ENCODE measurements at places on chromosomes 5 and 9.

- no peak for DNase-seq
Observed at GRCh38 chr9:108271646-108272348, 584.0 kb downstream of the ACTL7B start.

GRCh38 chr5:139560752-139561654 lies at the start of gene UBE2D2:
TSS of gene UBE2D2 (plus strand) at chr5:139561339. CDS start at chr5:139561792, 453 bp downstream.
- DNase-seq: peak; percentile 90

DNA sequence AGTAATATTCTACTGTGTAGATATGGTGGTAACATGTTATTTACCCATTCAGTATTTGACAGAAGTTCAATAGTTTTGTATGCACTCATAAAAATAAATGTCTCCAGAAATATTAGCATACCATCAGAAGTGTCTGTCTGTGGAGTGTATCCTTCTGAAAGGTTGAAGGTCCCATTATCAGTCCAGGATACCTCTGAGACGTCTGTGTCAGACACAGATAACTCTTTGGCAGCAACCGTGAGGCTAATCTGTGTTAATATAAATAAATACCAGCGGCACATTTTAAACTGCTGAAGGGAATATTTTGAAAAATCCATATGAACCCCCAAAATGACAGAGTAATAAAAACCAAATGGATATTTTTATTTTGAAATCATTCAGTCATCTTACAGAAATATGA lies 11.9 kb upstream of the ZNF622 start:
- DNase-seq: no peak

DNA sequence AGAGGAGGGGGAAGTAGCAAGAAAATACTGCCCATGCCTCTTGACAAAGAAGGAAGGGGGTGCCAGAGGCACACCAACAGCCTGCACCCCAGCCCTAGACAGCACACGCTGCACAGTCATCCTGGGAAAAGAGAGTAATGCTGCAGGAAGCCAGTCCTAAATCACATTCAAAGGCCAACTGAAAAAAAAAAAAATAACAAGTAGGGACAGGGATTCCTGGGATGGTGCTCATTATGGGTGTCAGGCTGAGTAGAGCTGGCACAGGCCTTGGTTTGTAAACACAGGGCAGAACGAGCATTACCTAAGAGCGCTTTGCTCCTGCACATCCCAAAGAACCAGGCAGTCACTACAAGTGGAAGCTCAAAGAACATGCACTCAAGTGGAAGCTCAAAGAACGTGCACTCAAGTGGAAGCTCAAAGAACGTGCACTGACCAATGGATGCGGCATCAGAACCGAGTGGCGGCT lies 7.8 kb downstream of the RAPGEF1 start:
- no peak for DNase-seq

- DNase-seq: no peak
Observed at GRCh38 chr5:41196197-41196596, 17.1 kb downstream of the C6 start.

DNA sequence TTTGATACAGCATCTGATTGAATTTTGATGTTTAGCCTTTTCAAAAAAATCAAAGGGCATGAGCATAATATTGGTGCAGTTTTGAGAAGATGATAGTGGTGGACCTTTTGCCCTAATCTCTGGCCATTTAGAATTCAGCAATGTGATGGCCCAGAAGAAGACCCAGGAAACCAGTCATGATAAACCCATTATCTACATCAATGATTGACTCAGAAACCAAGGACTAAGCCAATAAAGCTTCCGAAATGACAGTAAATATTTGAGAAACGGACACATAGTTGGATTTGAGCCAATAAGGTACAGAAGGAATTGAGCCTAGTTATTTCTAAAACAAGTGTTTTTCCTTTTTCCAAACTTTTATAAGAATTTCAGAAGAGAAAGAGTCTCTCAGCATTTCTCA lies 1158.8 kb upstream of the DMAC1 start:
- DNase-seq: no peak

- no peak for DNase-seq
Observed at GRCh38 chr5:180138976-180139730, 67.6 kb upstream of the RNF130 start.

All from substantia nigra (tissue), 51 donors.